Chondrocyte (in vitro differentiated cells): ENCODE measurements at places on chromosomes 4 and X. TPM values are rescaled to one million over a fixed set of nuclear protein-coding genes. Genes with fewer than 3 reads are reported as not detected.
A peak's percentile ranks its signal among the peaks of the same experiment; 100 is the strongest.

DNA sequence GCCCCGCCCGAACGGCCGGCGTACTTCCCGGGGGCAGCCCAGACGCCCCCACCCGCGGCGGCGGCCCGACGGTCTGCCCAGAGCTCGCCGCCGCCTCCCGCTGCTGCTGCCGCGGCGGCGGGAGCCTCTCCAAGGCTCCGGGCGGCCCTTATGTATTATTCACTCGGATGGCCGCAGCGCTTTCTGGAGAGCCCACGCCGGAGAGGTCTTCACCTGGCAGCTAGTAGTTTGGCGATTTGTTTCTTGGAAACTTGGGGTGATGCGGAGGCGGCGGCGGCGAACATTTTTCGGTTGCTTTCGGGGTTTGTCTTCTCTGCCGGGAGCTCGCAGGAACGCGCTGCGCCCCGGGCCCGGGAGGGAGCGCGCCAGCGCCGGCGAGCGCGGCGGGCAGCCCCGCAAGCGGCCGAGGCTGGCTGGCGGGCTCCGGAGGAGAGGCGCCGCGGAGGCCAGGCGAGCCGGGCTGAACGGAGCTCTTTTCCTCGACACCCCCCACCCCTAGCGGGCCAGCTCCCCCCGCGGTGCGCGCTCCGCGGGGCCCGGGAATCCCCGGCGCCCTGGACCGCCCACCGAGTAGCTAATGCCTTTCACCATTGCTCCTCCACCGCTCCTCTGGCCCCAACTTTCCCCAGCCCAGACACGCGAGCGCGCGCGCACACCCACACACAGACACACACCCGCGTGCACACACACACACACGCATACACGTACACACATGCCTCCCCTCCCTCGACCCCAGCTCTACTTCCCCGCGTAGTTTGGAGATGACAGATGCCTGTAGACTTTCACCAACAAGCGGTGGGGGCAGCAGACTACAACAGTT is 113.5 kb downstream of the DHX15 start:
- DNase-seq: no peak

DNA sequence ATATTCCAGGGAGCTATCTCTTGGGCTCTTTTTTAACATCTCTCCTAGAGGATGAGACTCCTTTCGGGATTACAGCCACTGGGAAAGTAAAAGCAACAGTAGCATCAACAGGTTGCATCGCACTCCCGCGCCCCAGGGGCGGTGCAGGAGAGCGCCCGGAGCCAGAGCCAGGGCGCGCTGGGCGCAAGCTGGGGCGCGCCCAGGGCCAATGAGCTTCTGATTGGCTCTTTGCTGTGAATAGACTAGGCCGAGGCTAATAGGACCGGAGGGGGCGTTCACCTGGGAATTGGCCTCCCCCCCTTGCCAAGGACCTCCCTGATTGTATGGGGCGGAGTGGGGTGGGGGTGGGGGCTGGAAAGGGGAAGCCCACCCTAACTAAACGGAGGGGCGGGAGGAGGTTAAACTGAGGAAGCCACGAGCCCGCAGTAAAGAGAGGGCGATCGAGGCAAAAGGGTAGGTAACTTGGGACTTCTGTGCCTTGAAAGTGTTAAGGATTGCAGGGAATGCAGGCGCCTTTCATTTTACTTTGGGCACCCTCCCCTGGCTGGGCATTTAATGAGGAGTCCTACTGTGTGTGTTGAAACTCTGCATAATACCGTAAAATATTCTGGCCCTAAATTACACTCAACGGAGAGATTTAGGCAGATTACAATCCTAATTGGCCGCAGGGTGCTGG is 1.1 kb upstream of the ATOH1 start:
- no peak for DNase-seq

GRCh38 chr4:6710282-6710681 is 617 bp upstream of the MRFAP1L1 start:
- no peak for DNase-seq

GRCh38 chr4:4762909-4763821 is 96.3 kb upstream of the MSX1 start:
- DNase-seq: peak; percentile 43

DNA sequence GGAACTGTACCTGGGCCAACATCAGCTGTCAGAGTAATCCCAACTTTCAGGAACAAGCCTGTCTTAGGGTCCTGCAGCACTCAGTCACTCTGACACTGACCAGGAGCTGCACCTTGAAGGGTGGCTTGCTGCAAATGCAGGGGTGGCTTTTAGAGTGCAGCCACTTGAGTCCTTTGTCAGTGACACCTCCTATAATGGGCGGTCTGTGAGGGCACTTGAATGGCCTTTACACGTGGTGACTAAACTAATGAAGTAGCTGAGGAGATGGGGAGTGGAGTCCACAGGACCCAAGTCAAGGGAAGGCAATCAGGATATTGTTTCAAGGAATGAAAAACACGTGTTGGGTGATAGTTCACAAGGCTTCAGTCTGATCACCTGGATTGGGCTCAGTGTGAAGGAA is 11.1 kb upstream of the LNX1 start:
- DNase-seq: no peak

DNA sequence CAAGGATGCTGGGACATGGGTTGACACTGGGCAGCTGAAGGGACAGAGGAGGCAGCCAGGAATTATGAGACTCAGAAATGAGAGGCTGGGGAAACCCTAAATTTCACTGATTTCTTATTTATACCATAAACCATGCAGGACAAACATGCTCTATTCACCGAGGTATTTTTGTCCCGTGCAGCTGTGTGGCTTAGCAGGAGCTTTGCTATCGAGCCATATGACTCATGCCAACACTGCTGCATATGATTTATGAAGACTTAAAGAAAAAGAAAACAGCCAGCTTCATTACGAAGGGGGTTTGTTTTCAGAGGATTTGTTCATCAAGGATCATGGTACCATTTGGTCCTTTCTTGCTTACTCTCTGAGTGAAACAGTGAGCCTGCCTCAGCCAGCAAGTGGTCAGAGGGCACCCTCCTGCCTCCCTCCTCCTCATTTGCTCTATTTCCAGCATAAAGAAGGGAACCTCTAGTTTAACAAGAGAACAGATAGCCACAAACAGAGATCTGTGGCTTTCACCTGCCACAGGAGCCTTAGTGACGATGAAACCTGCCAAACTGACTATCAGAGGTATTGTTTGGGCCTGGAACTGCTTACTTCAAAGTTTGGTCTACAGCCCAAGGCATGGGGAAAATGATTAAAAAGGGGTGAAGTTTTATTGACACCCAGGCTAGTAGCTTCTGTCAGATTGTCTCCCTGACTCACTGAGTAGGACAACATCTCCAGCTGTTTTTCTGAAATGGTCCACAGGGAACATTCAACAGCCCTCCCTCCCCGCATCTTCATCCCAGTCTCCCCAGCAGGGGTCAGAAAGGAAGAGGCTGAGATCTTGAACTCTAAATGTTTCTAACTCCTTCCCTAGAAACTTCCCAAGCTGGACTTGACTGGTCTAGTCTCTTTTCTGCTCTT is 80.1 kb upstream of the MAML3 start:
- DNase-seq: no peak

DNA sequence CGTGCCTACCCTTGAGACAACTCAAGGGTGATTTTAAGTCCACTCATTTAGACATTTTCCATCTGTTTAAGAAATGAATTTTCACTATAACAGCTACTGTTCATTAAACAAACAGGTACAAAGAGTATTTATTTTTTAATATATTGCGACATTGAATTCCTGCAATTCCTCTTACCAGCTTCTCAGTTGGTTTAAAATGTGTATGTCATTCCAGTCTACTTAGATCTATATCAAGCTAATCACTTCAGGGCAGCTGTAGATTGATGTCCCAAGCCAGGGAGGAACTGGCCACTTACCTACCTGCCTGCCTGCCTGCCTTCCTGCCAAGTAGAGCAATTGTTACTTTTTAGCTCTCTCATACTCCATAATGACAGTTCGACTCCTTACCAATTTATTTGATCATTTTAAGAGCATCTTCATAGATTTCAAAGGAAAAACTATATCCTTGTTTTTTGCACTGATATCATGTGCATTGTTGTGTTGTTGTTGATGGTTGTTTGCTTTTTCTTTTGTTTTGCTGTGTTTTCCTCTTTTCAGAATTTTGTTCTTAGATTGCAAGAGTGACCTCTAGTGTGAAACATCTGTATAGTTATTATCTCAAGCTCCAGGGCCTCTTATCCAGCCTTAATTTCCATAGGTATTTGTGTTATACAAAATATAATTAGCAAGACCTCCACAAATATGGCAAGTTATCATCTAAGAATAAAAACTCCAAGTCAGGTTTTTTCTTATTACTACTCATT is 120.9 kb upstream of the NRK start:
- no peak for DNase-seq

GRCh38 chr4:177092807-177093206 is 216.9 kb upstream of the NEIL3 start:
- DNase-seq: no peak

DNA sequence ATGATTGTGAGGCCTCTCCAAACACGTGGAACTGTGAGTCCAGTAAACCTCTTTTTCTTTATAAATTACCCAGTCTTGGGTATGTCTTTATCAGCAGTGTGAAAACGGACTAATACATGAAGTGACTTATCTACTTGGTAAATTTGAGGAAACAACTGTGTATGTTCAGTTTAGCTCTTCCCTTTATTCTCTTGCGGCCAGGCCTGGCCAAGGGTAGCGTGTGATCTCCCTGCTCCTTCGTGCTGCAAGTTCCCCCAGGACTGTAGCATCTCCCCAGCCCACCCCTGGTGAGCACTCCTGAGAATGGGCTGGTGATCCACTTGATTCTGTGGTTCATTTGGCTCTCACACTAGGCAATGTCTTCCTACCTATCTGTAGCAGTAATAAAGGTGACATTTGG is 53.2 kb upstream of the CHRNA9 start:
- DNase-seq: no peak

GRCh38 chr4:163395055-163395454 is 51.4 kb downstream of the NPY5R start:
- no peak for DNase-seq

GRCh38 chr4:127261476-127261875 is 371.3 kb upstream of the INTU start:
- no peak for DNase-seq

GRCh38 chr4:42891644-42892043 is 869 bp upstream of the GRXCR1 start:
- no peak for DNase-seq

- no peak for DNase-seq
These were observed 10.0 kb downstream of the ZFP42 start for GRCh38 chr4:188005561-188005960.

DNA sequence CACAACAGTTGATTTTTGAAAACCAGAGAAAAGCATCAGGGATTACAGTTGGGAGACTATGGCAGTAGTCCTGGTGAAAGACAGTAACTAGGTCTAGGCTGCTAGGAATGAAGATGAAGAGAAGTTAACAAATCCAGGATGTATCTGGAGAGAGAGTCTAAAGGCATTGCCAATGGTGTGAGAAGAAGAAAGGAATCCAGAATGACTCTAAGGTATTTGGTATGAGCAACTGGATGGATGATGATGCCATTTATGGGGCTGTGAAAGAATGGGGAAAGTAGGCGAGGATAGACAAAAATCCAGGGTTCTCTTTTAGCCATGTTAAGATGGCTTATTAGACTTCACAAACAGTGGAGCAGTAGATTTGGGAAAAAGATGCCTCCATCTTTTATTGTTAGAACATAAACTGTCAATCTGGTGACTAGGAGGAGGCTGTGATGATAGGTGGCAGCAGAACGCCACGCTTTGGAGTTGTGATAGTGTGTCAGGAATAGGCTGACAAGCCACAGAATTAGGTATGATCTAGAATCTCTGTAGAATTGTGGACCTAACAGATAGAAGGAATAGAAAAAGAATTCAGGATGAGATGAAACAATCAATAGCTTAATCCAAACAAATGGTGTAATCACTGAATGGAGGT is 27.3 kb upstream of the JADE1 start:
- no peak for DNase-seq

DNA sequence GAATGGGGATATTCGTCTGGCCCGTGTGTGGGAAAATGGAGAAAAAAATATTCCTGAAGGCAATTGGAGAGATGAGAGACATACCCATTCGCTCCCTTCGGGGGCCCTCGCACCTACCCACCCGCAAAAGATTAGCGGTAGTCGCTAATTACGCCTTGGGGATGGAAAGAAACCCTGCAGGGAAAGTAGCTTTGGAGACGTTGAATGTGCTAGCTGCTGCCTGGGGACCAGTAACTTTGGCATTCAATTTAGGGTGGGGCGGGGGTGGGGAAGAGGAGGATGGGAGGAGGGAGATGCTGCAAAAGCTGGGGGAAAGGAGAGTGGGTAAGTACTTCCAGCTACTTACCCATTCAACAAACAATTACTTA is 407 bp upstream of the ZC4H2 start:
- DNase-seq: no peak

DNA sequence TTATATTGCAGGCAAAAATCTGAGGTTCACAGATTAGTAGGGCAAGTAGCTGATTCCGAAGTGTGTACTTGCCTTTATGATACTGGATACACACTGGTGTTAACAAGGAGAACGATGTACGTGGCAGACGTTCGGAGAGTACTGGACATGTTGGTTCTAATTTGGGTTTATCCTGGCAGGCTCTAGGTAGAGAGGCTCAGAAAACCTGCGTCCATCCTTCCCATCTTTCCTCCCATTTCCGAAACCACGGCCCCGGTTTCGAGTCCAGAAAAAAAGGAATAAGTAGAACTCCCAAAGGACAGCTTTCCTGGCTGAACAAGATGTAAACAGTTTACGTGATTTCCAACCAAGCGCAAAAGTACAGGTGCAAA is 351 bp upstream of the SLC30A9 start:
- DNase-seq: no peak

GRCh38 chr4:94843216-94843615 is 85.5 kb downstream of the BMPR1B start:
- DNase-seq: no peak

- no peak for DNase-seq
These were observed 17.5 kb upstream of the NEIL3 start for GRCh38 chr4:177292171-177292570.

DNA sequence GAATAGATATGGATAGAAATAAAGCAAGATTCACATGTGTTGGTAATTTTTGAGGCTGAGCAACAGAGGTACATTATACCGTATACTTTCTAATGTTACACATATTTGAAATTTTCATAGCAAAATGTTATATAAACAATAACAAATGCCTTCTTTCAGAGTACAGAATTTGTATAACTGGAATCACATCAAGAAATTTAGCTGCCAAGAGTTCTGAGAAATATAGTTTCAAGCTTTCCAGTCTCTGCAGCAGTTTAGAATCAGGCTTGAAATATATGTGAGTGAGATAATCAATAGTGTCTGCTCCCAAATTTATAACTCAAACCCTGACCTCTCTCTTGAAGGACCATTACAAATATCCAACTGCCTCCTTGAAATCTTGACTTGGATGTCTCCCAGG is 23.8 kb downstream of the FAM184B start:
- no peak for DNase-seq

GRCh38 chr4:112735474-112735951 is 98.6 kb downstream of the LARP7 start:
- DNase-seq: no peak

Gene TMSB15B
- total RNA-seq: 6.8 to 12.5 TPM (median 9.7 TPM) in 3 replicates

Gene NWD2
- total RNA-seq: not detected in 3 replicates

Gene BST1
- total RNA-seq: 0.45 TPM in 1 of 3 replicates, not detected in the others

Gene DMP1
- total RNA-seq: not detected in 3 replicates

Gene GAGE12F
- not detected in 3 replicates for total RNA-seq

Gene PGAM4
- total RNA-seq: not detected in 3 replicates

Gene BGN
- total RNA-seq: 1,195 to 2,668 TPM (median 2,632 TPM) in 3 replicates

Gene SLC25A14
- 12.9 to 16.6 TPM (median 14.7 TPM) in 3 replicates for total RNA-seq

Gene RPA4
- total RNA-seq: 0.12 to 0.34 TPM (median 0.28 TPM) in 3 replicates

Gene MMRN1
- total RNA-seq: not detected in 3 replicates

Gene CSN2
- total RNA-seq: not detected in 3 replicates

Gene XK
- total RNA-seq: 0.07 TPM in 1 of 3 replicates, not detected in the others

Gene ARMCX6
- 91.5 to 103 TPM (median 98.5 TPM) in 3 replicates for total RNA-seq

Gene CXorf65
- total RNA-seq: not detected in 3 replicates
